EH (cell line): ENCODE measurements at places on chromosomes 11 and 22.

GRCh38 chr11:110092111-110092514, 1.1 kb upstream of the ZC3H12C start:
- DNase-seq, result peak; percentile 6

DNA sequence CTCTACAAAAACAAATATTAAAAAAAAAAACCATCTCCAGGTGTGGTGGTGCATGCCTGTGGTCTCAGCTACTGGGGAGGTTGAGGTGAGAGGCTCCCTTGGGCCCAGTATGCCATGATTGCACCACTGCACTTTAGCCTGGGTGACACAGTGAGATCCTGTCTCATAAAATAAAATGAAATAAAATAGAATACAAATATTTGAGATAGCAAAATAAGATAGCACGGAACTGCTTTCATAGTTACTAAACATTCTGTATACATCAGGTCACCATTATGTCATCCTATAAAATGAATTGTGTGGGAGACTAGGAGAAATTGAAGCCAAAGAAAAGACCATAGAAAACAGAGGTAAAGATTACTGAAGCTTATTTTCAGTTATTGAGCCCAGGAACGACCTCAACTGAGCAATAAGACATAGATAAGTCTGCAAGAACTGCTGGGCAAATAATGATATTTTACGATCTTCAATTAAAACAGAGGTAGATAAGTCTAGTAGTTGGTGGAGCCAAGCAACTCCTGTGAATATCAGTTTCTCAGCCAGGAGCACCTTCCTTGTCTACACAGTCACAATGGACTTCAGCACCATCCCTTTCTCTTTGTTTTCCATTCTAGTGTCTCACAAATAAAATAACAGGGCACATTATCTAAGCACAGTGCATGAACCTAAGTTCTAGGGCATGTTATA, 9.9 kb downstream of the OR5M11 start:
- no peak for DNase-seq

GRCh38 chr22:23772649-23773473, at the start of gene MMP11:
Gene MMP11, plus strand, starts transcription at chr22:23772849. Its CDS starts 22 bp downstream, at chr22:23772871.
- DNase-seq, result peak; percentile 67

GRCh38 chr11:13208921-13209320, 68.7 kb upstream of the BMAL1 start:
- DNase-seq, result no peak

DNA sequence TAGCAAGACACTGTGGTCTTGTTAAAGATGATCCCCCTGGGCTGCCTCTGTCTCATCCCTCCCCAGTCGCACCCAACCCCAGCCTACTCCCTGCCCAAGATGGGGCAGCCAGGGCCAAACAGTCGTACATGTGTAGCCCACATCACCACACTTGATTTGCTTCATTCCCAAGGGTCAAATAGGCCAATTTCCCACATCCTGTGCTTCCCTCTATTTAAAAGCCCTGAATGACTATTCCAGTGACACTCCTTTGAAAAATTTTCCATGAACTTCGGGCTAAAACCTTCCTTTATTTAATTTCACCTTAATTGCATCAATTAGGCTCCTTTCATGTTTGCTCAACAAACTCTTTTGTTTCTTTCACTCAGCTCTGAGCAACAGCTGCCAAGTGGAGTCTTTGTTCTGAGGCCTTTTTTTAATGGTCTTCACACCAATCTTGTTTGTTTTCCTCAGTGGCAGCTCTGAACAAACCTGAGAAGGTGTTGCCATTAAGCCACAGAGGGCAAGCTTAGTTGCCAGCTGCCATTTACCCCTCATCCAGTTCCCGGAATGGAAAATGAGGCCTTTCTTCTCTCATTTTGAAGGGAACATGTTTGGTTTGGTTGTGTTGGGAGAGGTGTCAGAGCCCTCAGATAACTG, 126.9 kb downstream of the APIP start:
- DNase-seq, result no peak

DNA sequence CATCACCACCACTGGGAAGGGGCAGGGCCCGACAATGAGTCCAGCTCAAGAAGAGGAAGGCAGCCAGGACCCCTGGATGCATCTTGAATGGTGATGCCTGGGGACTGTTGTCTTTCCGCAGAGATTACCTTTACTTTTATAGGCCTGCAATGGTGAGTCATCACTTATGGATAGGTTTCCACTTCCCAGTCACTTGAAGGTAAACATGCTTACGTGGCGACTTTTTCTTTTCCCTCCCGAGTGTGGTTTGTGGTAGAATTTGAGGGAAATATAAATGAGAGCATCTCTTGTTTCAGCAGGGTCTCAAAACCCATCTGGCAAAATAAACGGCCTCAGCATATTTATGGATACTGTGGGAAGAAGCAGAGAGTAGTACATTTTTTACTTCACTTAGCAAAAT, at the start of gene MMP13:
TSS of gene MMP13 (minus strand) at position 109 of the 400 bp plus-strand sequence. CDS start at position 82, 27 bp downstream.
- DNase-seq, result no peak

- DNase-seq, result peak; percentile 92
These were observed 38.9 kb downstream of the RELT start for GRCh38 chr11:73414977-73415651.

GRCh38 chr11:71112990-71113389, 139.4 kb downstream of the SHANK2 start:
- no peak for DNase-seq

DNA sequence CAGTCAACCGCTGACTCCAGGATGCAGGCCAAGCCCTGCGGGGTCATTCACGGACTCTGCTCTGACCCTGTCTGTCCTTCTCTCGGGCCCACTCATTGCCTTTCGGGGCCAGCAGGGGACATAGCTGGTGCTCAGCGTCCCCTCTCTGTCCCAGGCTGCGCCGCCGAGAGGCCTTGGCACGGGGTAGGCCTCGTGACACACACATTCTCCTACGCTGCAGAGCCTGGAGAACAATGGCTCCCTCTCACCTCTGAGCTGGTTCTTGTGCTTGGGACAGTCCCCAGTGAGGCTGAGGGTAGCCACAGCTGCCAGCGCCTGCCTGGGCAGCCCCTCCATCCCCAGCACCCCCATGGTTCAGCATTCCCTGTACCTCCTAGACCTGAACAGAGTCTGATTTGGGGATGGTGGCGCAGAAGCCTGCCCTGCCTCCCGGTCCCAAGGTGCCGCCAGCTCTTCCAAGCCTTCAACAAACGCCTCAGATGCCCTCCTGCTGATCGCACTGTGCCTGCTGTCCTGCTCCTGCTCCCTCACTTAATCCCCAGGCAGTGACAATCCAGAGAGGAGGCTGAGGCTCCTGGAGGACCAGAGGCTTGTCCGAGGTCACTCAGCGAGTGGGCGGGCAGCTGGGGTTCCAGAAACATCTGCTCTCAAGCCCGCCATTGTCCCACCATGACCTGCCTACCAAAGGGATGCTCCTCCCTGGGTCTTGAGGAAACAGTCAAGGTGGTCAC, 30.4 kb downstream of the DUSP8 start:
- DNase-seq, result no peak

DNA sequence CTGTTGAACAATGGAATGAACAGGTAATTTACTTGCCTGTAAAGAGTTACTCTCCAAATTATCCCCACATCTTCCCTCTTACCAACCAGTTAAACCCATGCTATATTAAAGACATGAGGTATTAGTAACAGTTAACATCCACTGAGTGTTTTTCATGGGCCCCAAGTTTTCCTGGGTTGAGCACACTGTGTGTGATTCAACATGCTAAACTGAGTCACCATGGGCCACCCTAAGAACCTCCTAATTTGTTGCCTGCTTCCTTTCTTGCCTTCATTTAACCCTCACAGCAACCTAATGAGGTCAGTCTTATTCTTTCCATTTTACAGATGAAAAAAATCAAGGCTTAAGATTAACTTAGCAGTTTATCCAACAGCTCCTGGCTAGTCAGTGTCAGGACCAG, 51.0 kb downstream of the GALNT18 start:
- no peak for DNase-seq

DNA sequence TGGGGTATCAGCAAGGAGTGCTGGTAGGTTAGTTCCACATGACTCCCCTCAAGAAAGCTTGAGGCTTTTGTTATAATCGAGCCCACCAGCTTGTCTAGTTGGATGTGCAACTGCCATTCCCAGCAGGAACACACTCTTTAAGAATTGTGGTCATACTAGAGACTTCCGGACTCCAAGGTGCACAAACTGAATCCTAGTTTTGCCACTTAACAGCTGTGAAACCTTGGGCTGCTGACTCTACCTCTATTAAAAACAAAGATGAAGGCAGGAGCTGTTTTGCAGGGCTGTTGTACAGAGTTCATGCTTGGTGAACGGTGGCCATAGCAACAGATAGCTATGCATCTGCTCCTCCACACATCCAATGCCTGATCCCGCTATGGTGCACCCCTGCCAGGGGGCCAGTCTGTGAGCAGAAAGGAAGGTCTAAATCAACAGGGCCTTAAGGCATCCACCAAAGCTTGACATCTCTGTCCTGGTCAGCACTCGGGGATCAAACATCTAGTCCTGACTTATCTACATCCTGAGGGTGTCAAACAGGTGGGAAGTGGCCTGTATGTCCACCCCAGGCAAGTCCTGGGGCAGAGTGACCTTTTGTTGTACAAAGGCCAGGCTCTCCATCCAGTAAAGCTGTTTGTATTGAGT, 36.4 kb downstream of the DKK3 start:
- DNase-seq, result no peak

- no peak for DNase-seq
These were observed 18.4 kb upstream of the RAPSN start for GRCh38 chr11:47467357-47467756.

DNA sequence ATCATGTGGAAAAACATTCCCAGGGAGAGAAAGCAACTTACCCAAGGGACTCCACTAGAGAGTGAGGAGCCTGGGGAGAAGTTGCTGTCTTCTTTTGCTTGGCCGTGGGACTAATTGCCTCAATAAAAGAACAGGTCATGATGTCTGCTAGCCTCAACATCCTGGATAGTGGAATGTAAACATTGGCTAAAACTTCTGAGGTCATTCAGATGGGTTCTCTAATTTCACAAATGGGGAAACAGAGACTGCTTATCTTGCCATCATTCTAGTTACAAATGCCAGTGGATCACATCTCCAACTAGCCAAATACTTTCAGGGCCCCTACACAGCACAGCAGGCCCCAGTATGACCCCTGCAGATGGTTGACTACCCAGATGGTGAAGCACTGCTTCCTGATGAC, 28.4 kb upstream of the PAMR1 start:
- DNase-seq, result peak; percentile 99

- DNase-seq, result peak; percentile 87
These were observed at the start of gene CYB5R3 for GRCh38 chr22:42649246-42650099. Gene CYB5R3, minus strand, starts transcription at chr22:42649392. Its CDS starts 77 bp downstream, at chr22:42649315.

GRCh38 chr22:29207562-29208501, 2.1 kb downstream of the EMID1 start:
- DNase-seq, result no peak

GRCh38 chr11:79232346-79232745, 208.5 kb downstream of the TENM4 start:
- no peak for DNase-seq

GRCh38 chr11:70530010-70530409, 131.7 kb downstream of the CTTN start:
- DNase-seq, result no peak
